ENCODE measurements at places on chromosomes 2 and 18.

DNA sequence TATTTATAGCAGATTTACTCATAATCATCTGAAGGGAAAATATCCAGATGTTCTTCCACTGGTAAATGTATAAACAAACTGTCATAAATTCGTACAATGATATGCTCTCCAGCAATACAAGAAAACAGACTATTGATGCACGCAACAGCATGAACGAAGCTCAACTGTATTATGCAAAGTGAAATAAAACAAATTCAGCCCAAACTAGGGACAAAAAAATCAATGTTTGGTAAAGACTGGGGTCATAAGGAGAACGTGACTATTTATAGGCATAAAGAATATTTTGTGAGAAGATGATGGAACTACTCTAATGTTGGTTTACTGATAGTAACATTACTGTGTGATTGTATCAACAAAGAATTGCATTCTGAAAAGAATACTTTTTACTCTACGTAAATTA lies 1276.7 kb upstream of the DDX18 start:
- no peak for DNase-seq

GRCh38 chr2:231386446-231386845 lies 9.1 kb upstream of the B3GNT7 start:
- no peak for DNase-seq

DNA sequence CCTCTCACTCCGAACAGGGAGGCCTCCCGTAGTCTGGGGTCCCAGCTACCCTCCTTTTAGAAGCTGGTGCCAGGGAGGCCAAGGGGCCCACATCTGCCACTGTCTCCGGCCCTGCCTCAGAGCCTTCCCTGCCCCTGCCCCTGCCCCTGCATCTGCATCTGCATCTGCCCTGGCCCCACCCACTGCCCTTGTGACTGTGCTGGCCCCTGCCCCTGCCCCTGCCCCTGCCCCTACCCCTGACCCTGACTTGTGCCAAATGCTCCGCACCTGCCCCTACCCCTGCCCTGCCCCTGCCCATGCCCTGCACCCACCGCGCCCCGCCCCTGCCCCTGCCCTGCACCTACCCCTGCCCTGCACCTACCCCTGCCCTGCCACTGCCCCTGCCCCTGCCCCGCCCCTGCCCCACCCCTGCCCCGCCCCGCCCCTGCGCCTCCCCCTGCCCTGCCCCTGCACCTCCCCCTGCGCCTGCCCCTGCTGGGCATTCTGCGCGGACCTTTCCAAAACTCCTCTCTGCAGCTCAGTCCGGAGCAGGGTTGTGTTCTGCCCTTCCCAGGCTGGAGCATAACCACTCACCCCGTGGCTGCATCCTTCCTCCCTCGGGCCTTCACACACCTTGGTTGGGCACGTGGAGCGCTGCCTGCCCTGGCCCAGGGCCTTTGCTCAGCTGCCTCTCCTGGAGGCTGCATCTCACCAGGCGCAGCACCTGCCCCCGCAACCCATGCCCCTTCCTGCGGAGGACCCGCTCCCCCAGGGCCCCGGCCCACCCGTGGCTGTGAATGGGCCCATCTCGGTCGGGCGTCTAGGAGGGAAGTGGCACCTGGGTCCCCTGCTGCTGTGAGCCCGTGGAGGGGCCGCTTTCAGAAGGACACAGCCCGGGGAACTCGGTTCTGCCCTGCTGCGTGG lies 5.4 kb downstream of the SNTG2 start:
- no peak for DNase-seq

DNA sequence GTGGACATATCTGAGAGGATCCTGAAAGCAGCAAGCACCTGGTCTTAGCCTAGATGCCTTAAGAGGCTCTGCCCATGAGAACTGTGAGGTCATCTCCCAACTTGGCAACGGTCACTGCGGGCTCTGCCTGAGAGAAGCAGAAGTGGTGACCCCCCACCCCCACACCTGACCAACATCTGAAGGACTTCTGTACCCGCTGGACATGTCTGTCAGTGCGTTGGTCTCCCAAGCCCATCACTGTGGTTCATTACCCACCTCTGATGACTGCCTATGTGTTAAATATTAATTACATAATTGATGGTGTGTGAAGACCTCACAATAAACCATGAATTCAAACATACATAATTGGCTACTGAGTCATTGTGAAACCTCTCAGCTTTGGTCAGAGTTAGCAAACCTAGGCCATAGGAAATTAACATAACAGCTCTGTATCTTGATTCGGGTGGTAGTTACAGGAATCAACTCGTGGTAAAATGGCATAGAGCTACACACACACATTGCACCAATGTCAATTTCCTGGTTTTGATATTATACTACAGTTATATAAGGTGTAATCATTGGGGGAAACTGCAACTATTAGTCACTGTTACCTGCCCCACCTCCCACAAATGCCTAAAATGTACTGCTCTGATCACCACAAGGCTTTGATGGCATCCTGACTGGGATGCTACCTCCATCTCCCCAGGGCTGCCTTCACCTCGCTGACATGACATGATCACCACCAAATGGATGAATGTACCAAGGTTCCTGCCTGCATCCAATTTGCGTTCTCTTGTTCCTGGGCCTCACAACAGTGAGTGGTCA lies 4.3 kb upstream of the GALNT1 start:
- no peak for DNase-seq

DNA sequence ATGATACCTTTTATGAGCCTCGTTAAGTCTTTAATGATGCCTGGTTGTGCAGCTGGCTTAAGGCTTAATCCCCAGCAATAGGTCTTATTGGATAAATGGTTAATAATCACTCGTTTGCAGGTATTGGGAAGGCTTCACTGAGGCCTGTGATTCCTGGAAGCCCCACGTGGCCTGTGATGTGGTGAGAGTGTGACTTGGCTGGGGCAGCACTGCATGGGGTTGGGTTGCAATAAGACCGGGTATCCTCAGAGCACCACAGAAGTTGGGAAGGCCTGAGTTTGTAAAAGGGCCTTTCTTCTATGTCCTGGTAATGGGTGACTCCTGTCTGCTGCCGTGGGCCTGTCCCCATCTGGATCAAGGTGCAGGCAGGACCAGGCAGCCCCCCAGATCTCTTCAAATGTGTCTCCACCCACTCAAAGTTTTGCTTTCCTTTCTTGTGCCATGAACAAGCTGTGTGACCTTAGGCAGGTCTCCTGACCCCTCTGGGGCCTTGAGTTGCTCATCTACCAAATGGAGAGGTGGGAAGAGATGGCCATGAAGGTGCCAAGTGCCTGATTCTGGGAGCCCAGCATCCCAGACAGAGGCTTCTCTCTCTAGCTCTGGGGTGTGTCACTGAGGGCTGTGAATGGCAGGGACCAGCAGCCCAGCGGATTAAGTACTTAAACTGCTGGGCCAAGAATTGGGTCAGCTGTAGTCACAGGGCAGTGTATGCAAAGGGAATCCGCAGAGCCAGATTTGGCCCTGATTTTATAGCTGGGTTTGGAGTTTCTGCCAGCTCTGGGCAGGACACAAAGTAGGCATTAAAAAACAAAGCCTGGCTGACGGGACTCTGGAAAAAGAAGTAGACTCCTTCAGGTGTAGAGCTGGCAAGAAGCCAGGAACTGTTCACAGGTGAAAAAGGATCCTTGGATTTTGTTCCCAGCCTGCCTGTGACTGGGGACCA lies 24.4 kb downstream of the LBH start:
- no peak for DNase-seq

- DNase-seq = peak; percentile 49
Measured at GRCh38 chr2:102082571-102083392, 59.8 kb upstream of the IL1R1 start.

DNA sequence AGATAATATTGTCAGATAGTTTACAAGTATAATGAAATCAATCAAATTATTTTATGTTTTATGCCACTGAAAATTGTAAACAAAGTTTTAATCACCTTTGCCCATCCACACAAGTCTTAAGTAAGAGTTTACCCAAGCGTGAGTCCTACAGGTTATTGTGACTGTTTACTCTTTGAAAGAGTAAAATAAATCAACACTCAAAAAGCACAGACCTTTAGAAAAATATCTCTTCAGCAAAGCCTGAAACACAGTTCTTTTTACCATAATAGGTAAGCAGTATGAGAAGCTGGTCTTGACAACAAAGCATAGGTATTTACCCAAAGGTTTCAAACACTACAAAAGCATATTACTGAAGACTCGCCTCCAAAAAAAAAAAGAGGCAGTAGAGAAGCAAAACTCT lies 3.7 kb downstream of the ROCK2 start:
- DNase-seq = no peak

- no peak for DNase-seq
Measured at GRCh38 chr2:148244593-148245292, 223.9 kb downstream of the MBD5 start.

Data from NCI-H345 (cell line).